Activated CD8-positive, alpha-beta memory T cell treated with anti-CD3 and anti-CD28 coated beads, Interleukin-2, amount 10 ng/mL, durations not matched to agents 7 days and 5 days (primary cell): ENCODE measurements at places on chromosomes 5 and 9. TPM values are rescaled to one million over a fixed set of nuclear protein-coding genes. Genes with fewer than 3 reads are reported as not detected.

Gene MAP1B
- total RNA-seq: 0.03 TPM

Gene KCNV2
- not detected for total RNA-seq

Gene RNF20
- 40.6 TPM for total RNA-seq

Gene SPATA31A1
- not detected for total RNA-seq

Gene MCTP1
- not detected for total RNA-seq

Gene TEX48
- 1.6 TPM for total RNA-seq

Gene PCDHA3
- total RNA-seq: not detected

Gene INSL4
- total RNA-seq: not detected

Gene ANKRD20A1
- not detected for total RNA-seq

Gene QSOX2
- 13.6 TPM for total RNA-seq

Gene KIF4B
- total RNA-seq: not detected

Gene TAF11L5
- not detected for total RNA-seq

Gene OBP2B
- not detected for total RNA-seq

Gene RGS7BP
- total RNA-seq: not detected

Gene BARX1
- total RNA-seq: not detected

Gene PTPDC1
- total RNA-seq: 5.2 TPM

Gene DOLK
- 11.1 TPM for total RNA-seq

Gene EQTN
- total RNA-seq: not detected

Gene CER1
- total RNA-seq: not detected

Gene FCN1
- not detected for total RNA-seq

Gene NOP16
- total RNA-seq: 44.8 TPM

Gene OGN
- not detected for total RNA-seq

Gene FBP2
- total RNA-seq: not detected

Gene FGF10
- not detected for total RNA-seq

Gene PIGO
- 28.5 TPM for total RNA-seq

Gene IFT74
- total RNA-seq: 11.8 TPM

Gene SMIM27
- total RNA-seq: 22.2 TPM

Gene MAST4
- total RNA-seq: 21.6 TPM

Gene TMEM174
- total RNA-seq: not detected

Gene PRPF4
- total RNA-seq: 43.4 TPM

Gene LHX6
- not detected for total RNA-seq

Gene SLC4A9
- 0.35 TPM for total RNA-seq

Gene LYSMD3
- total RNA-seq: 16.8 TPM

Gene MTAP
- total RNA-seq: 63.7 TPM

Gene SAXO1
- total RNA-seq: not detected

Gene ANKRD34B
- total RNA-seq: not detected

Gene PAXX
- total RNA-seq: 94.8 TPM

Gene ELAVL2
- not detected for total RNA-seq

Gene SH3TC2
- not detected for total RNA-seq

Gene CDX1
- not detected for total RNA-seq

Gene FOXI1
- not detected for total RNA-seq

Gene DRD1
- total RNA-seq: not detected

Gene GPR21
- 1.2 TPM for total RNA-seq

Gene INSYN2B
- not detected for total RNA-seq

Gene TMC1
- not detected for total RNA-seq

Gene CAVIN4
- total RNA-seq: 0.29 TPM

Gene TAF11L10
- total RNA-seq: not detected
